ENCODE measurements at places on chromosomes 11 and 22. TPM values are rescaled to one million over a fixed set of nuclear protein-coding genes. Genes with fewer than 3 reads are reported as not detected.

Gene SLC5A4
- not detected for total RNA-seq

Gene PAK1
- 38.6 TPM for total RNA-seq

Gene KCNE3
- total RNA-seq = not detected

Gene GPR83
- 0.07 TPM for total RNA-seq

Gene GAB4
- total RNA-seq = not detected

Gene CAPN5
- total RNA-seq = 6.7 TPM

Gene C11orf86
- not detected for total RNA-seq

Gene NAA40
- total RNA-seq = 14.4 TPM

Gene MRGPRX4
- total RNA-seq = not detected

Gene OVOL1
- total RNA-seq = 31.0 TPM

Gene PRAME
- total RNA-seq = not detected

Gene DDIAS
- total RNA-seq = 8.7 TPM

Gene VSIG10L2
- total RNA-seq = not detected

Gene OR2D2
- not detected for total RNA-seq

Gene LRRC4C
- total RNA-seq = not detected

Gene ACR
- not detected for total RNA-seq

Gene OR51B5
- total RNA-seq = not detected

Gene SMC1B
- not detected for total RNA-seq

Gene USH1C
- not detected for total RNA-seq

Gene SMIM35
- total RNA-seq = not detected

Gene ELP4
- total RNA-seq = 20.8 TPM

Gene KIAA0930
- 83.5 TPM for total RNA-seq

All from airway epithelial cell (primary cell).